ENCODE measurements at places on chromosomes 16 and 17.

DNA sequence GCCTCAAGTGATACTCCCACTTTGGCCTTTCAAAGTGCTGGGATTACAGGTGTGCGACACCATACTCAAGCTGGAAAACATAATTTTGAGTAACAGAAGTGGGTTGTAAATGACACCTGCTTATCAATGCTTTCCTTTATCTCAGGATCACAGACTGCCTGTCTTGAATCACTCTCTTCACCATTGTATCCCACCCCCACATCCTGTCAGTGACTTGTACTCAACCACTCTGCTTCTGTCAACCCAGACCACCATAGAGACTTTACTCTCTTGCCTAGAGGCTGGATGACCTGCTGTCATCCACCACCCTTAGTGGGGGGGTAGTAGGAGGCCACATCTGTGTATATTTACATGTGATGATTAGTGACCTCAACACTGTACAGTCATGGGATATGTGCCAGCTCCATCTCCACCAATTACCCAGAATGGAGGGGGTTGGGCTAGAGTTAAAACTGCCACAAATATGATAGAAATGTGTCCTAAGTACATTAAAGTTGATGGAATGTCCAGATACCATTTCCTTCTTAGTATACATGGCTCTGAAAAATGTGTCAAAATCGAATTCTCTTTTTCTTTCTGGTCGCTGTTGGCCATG, 338.7 kb downstream of the GRIN2A start:
- DNase-seq: no peak

GRCh38 chr17:31096106-31096436, 1.3 kb downstream of the NF1 start:
- DNase-seq: no peak

DNA sequence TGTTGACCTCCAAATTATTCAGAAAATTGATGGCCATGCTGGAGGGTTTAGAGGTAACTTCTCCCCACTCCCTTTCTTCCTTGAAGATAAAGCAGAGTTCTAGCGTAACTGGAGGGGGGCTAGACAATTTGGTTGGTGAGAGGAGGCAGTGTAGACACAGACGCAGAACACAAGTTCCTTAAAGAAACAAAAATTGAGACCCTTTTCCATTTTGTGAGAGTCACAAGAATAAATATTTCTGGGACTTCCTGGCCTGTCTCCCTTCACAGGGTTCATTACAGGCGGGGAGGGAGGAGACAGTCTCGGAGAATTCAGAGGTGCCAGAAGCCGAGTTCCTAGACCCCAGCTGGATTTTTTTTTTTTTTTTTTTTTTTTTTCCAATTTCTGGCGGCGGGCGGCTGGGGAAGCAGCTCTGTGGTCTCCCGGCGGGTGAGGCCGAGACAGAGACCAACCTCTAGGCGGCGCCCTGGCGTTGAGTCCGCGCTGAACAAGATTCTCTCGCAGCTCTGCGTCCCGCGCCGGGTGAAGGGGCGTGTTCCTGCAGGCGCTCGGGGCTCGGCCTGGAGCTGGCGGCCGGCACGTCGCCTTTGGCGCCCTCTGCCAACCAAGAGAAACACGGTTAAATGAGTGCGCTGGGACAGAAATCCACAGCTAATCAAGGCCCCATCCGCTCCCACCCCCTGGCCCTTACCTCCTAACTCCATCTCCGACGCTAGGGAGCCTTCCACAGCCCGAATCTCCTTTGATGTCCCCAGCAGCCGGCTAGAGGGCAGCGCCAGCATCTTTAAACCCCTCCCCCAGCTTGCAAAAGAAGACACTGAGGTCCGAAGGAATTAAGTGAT, 10.2 kb upstream of the HOXB9 start:
- peak; percentile 58 for DNase-seq

DNA sequence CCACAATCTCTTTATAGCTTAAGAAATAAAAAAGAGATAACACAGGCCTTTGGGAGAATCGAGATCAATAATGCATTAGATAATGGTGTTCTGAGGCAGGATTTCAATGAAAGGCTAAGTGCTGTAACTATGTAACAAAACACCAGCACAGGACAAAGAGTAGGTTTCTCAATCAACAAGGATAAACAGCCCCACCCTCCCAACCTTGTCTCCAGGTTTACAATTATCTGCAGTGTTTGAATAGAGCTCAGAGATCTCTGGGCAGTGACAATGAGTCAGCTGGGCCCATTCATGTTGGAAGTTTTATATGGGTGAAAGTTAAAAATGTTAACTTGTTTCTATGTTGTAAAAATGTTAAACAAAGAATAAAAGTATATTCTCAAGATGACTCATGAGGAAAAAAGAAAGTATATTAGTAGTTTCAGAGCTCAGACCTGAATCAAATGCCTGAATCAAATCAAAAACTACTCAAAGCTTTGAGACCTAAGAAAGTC, 17.0 kb upstream of the KRT20 start:
- no peak for DNase-seq

- no peak for DNase-seq
Observed at GRCh38 chr16:87052506-87052905, 264.7 kb downstream of the C16orf95 start.
